Fibroblast of skin of left biceps (primary cell): ENCODE measurements at places on chromosomes 5 and 9.
A peak's percentile ranks its signal among the peaks of the same experiment; 100 is the strongest.

DNA sequence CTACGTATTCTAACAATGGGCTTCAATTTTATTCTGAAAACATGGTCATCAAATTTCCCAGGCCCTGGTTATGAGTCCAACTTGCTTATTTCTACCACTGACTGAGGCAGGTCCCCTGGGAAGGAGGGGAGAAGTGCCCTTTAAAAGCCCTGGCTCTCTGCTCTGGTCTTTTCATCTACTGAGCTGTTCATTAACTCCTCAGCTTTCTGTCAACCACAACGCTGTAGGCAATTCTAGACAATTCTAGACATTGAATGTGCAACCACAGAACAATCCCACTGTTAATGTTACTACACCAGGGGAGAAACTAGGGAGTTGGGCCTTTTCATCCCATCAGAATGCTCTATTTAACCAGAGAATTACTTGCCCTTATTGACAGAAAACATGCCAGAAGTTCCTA, 10.0 kb downstream of the MOCS2 start:
- DNase-seq: no peak

- no peak for DNase-seq
Observed at GRCh38 chr5:173163219-173163618, 18.9 kb downstream of the BNIP1 start.

DNA sequence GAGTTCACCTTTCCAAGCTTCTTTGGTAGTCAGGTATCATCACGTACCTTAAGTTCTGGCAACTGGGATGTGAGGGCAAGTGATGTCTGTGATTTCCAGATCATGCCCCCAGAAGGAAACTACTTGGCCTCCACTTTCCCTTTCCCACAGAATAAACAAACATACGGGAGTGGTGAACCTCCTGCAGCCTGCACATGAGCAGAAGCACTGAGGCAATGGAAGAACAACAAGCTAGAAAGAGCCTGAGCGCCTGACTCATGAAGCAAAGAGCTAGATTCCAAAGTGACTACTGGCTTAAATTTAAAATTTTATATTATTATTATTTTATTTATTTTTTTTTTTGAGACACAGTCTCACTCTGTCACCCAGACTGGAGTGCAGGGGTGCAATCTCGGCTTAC, 35.0 kb downstream of the ARL15 start:
- DNase-seq: no peak

GRCh38 chr5:110054240-110054639, 364.5 kb downstream of the MAN2A1 start:
- DNase-seq: peak; percentile 70

- no peak for DNase-seq
Observed at GRCh38 chr5:154242442-154242841, 51.9 kb downstream of the GALNT10 start.

- peak; percentile 44 for DNase-seq
Observed at GRCh38 chr5:128228008-128228407, 144.4 kb downstream of the SLC12A2 start.

GRCh38 chr5:36877667-36878391, 1.3 kb downstream of the NIPBL start:
- DNase-seq: no peak

DNA sequence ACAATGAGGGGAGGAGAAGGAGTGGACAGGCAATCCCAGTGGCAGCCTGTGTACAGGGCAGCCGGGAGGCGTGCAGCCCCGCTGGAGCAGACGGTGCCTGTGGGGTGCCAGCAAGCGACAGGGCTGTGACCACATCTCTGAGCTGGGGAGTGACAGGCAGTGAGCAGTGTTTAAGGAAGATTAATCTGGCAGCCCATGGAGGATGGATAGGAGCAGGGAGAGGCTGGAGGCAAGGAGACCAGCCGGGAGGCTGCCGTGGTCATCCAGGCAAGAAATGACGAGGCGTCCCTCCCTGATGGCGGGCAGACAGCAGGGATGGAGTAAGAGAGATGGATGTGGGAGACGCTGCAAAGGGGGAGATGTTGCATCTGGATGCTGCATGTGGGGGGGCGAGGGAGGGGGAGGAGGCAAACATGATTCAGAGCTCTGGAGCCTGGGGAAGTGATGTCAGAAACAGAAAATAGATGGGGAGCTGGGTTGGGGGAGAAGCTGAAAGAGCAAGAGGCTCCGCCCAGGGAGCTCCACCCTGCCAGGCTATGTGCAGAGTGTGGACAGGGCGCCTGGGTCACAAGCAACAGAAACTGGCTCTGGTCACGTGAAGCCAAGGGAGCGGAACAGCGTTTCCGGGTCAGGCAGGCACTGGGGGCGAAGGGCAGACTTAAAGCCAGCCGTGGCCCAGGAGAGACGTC, 12.6 kb downstream of the UNC5A start:
- DNase-seq: no peak

DNA sequence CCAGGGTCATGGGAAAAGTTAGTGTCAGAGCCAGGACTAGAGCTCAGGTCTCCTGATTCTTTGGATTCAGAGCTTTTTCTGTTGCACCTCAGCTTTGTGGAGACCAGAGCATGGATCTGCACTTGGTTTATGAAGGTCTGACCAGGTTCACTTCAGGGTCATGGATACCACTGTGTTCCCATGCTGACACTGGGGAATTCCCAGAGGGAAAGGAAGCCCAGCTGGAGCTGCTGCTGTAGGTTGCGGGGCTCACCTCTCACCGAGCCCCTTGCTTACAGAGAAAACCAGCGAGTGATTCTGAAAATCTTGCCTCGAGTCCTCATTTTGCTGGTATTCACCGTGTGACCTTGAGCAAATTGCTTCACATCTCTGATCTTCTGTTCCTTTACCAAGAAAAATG, 83.0 kb downstream of the RGS3 start:
- no peak for DNase-seq

DNA sequence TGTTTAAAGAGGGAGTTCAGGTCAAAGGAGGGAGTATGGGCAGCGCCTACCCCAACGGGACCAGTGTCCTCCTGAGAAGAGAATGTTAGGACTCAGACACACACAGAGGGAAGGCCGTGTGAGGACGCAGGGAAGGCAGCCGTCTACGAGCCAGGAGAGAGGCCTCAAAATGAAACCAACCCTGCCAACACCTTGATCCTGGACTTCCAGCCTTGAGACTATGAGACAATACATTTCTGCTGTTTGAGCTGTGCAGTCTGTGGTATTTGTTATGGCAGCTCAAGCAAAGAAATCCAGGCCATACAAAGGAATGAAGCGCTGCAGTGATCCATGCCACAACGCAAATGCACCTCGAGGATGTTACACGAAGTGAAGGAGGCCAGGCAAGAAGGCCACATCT, 97.9 kb downstream of the COL23A1 start:
- no peak for DNase-seq

- DNase-seq: no peak
Observed at GRCh38 chr9:132002643-132003318, 76.9 kb downstream of the MED27 start.

DNA sequence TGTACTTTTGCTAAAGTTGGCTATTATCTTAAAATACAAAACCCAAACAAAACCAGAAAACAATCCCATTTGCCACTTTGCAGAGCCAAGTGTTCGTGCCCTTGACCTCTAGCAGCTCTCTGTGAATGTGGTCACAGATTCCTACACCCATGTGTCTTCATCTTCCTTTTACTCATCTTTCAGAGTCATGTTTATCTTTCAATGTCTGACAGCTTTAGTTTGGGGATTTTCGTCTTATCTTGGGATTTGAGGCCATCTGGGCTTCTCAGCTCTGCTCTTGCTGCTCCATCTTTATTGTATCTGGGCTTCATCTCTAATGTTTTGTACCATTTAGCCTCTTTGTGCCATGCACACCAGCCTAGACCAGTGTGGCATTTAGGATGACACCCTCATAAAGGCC, 81.0 kb downstream of the DAPK1 start:
- DNase-seq: no peak
